ENCODE measurements at places on chromosomes 16 and 17. TPM values are rescaled to one million over a fixed set of nuclear protein-coding genes. Genes with fewer than 3 reads are reported as not detected.

GRCh38 chr16:1914084-1914608, 4.1 kb downstream of the HS3ST6 start:
- no peak for DNase-seq

GRCh38 chr16:15031179-15031578, 24.7 kb downstream of the NTAN1 start:
- no peak for DNase-seq

OR3A2 gene
- total RNA-seq, result not detected

MEOX1 gene
- not detected for total RNA-seq

- DNase-seq, result no peak
These were observed 10.0 kb downstream of the CMC2 start for GRCh38 chr16:80996688-80997138.

DNA sequence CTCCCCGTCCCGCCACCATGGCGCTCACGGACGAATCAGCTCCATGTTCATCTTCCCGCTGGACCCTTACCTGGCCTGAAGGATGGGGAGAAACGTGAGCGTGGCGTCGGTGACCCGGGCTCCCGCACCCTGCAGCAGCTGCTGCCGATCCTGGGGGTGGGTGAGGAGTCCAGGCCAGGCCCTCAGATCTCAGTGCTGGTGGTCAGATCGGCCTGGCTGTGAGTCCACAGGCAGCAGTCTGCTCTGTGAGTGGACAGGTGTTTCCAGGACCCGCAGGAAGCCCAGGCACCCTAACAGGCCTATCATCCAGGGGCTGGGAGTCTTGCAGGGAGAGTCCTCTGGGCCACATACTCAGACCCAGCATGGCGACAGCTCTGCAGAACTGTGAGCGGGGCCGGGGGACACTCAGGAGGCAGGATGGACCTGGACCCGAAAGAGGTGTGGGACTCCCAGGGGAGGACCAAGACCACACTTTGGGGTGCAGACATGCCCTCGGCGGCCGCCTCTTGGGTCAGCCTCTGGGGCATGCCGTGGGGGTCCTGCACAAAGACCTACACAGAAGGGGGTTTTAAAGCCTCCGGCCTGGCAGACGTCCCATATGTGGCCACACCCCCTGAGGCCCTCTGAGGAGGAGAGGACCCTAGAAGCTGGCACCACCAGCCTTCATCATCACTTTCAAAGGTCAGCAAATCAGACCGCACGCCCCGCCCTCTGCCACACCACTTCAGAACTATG, 27.2 kb upstream of the ZNF469 start:
- DNase-seq, result no peak

DNA sequence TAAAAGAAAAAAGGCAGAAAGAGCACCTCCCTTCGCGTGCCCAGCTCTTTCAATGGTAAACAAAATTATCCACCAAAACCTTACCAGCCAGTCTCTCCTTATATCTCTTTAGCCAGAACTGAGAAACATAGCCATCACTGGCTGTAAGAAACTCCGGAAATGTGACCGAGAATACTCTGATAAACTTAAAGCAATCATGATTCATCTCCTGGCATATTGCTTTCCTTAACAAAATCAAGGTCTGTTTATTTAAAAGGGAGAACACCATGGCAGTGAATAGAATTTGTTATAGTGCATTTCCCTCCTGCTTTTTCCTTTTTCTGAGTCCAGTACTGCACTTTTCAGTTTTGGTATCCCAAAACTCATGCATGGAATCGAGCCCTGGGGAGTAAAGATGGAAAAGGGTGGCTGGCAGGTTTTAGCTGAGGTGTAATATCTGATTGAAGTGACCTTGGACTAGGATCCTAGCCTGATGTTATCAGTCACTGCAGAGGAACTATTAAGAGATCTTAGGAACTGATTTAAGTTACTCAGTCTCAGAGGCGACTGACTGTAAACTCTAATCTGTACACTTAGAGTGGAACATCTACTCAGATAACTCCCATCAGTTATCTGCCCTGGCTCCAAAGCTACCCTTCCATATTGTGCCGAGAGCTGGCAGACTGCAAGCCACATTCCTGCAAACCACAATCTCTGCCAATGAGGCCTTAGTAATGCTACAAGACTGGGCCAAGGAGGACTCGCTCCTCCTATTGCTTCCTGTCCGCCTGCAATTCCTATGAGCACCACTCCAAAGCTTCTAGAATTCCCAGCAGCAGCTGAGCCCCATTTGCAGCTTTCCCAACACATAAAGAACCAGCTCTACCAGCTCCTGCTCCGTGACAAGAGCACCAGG, 7.4 kb upstream of the COX10 start:
- peak; percentile 89 for DNase-seq

RAMP2 gene
- total RNA-seq, result 12.9 TPM

GRCh38 chr17:19750835-19751234, 2.7 kb upstream of the ALDH3A1 start:
- DNase-seq, result no peak

IL17C gene
- total RNA-seq, result not detected

GRCh38 chr17:43733956-43734355, 24.6 kb downstream of the SOST start:
- DNase-seq, result no peak

GPR139 gene
- total RNA-seq, result not detected

SMIM5 gene
- not detected for total RNA-seq

DNA sequence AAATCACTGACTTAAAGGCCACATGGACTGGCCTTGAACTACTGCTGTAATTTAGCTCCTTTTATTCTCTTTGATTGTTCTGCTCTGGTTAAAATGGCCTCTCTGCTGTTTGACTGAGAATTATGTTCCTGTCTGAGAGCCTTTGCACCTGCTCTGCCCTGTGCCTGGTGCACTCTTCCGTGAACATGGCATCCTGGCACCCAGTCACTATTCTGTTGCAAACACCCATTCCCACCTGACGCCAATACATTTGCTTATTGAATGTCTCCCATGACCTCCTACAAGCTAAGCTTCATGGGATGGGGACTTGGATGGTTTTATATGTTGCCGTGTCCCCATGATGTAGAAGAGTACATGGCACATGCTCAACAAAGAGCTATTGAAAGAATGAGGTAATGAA, 20.1 kb downstream of the HSD17B2 start:
- DNase-seq, result no peak

SGCA gene
- total RNA-seq, result not detected

PPM1D gene
- total RNA-seq, result 15.0 TPM

Data from lung microvascular endothelial cell (primary cell).